ENCODE measurements at places on chromosomes 5 and 9.

DNA sequence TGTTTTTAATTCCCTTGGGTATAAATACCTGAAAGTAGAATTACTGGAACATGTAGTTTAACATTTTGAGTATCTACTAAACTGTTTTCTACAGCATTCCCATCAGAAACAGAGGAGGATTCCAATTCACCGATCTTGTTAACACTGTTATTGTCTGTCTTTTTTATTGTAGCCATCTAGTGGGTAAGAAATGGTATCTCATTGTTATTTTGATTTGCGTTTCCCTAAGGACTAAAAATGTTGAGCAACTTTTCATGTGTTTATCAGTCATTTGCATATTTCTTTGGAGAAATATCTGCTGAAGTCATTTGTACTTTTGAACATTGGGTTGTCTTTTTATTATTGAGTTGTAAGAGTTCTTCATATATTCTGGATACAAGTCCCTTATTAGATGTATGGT lies 135.2 kb upstream of the NFIL3 start:
- DNase-seq, result no peak

- no peak for DNase-seq
These were observed 11.3 kb upstream of the POU4F3 start for GRCh38 chr5:146327257-146327870.

DNA sequence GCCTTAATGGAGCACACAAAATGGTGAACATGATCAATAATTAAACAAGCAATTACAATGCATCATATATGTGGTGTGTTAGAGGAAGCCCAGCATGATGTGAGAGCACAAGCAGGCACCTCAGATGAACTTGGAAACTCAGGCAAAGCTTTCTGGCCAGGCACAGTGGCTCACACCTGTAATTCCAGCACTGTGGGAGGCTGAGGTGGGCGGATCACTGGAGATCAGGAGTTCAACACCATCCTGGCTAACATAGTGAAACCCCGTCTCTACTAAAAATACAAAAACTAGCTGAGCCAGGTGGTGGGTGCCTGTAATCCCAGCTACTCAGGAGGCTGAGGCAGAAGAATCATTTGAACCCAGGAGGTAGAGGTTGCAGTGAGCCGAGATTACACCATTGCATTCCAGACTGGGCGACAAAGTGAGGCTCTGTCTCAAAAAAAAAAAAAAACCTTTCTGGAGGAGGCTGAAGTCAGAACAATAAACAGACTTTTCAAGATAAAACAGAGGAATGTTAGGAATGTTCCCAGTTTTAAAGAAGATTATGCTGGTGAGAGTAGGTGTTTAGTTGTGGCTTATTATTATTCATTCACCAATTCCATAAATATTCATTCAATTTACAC lies 159.4 kb downstream of the CEMIP2 start:
- DNase-seq, result no peak

DNA sequence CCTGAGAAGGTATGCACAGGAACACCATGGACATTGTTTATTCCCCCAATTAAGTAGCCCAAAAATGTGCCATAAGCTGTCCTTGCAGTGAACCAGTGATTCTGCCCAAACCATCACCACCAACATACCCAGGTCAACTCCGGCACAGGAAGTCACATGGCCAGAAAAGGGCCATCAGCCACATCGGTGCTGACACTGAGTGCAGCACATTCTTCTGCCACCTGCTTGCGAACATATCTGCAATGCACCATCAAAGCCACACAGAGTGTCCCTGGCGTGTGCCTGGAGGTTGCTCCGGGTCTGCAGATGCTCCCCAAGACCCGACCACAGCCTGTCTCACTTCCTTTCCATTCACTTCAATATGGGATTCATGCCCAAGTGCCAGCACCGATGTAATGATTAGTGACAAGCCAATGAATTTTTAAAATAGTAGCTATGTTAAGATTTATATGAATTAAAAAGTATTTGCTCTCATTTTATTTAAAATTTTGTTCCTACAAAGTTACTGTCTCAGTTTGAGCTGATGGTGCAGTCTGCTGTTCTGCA lies 37.6 kb downstream of the SYK start:
- DNase-seq, result no peak
